ENCODE measurements at places on chromosomes 5 and 9.

DNA sequence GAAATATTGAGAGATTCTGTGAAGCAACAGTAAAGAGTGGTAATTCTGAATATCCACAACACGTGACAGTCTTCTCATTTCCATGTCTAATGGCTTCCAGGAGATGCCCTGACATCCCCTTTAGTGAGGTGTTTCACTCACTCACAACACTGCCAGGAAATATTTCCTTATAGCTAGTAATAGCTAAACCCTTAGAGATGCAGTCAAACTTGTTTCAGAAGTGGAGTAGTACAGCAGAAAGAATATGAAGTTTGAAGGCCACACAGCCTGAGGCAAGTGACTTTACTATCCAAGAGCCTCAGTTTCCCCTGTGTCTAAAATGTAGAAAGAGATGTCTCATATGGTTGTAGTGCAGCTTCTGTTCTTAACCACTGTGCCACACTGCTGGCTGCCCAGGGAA, 139.2 kb downstream of the CDK5RAP2 start:
- no peak for DNase-seq

DNA sequence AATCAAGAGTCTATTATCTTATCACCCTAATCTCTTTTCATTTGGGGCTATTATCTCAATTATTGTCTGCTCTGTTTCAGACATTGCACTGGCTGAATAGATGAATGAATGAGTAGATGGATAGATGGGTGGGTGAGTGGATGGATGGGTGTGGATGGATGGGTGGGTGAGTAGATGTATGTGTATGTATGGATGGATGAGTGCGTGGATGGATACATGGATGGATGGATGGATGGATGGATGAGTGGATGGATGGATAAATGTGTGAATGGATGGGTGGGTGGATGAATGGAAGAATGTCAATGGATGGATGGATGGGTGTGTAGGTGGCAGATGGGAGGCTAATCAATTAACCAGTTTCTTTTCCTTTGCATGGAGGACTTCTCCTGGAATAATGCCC, 301.7 kb downstream of the NSG2 start:
- DNase-seq: no peak

DNA sequence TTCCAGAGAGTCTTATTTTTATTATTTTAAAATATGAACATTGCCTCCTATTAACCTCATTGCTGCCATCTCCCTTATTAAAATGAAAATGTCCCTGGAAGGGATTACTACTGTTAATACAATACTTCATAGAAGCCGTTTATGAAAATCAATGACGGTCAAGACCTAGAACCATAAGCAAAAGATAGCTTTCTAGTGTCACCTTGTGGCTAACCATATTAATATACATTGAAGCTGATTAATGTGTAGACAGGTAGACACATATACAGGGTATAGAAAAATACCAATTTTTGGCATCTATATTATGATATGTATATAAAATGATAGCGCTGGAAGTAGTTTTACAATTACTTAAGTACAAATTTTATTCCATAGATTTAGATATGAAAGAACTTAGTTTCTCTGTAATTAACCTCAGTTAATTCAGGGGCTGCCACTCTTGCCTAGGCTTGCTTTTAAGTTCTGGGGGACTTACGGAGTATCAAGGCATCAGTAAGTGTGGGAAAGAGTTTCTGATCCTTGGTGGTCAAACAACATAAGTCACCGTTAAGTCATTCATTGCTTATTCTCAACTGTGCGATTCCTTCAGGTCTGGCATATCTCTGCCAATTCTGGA, 2.5 kb upstream of the YTHDC2 start:
- DNase-seq: no peak

- DNase-seq: no peak
Measured at GRCh38 chr5:142758062-142758795, 11.9 kb upstream of the ARHGAP26 start.

DNA sequence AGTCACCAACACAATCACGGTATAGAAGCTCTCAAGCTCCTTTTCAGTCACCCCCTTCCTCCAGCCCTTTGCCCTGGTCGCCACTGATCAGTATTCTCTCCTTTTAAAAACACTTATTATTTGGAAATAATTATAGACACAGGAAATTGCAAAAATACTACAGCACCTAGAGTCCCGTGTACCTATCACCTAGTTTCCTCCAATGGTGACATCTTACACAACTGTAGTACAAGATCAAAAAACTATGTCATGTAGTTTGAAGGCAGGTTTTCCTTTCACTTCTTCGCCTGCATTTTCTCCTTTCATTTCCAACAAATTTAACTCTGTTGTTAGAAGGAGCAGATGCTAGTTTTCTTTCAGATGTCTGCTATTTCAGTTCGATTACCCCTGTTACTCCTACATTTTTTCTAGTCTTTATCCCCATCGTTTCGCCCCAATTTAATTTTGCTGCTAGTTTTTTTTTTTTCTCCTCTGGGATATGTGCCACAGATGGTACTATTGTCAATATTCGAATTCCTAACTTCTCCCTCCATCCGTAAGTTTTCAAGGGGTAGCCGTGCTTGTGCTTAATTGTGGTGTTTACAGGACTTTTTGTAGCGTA, 612 bp upstream of the ATG10 start:
- DNase-seq: no peak

GRCh38 chr5:123790226-123790625, 278.2 kb downstream of the CSNK1G3 start:
- DNase-seq: no peak
